Daoy (cell line): ENCODE measurements at places on chromosomes 12 and 14. TPM values are rescaled to one million over a fixed set of nuclear protein-coding genes. Genes with fewer than 3 reads are reported as not detected.

EXOC5 gene
- 80.3 and 109 TPM in 2 replicates for total RNA-seq

- DNase-seq, result no peak
Measured at GRCh38 chr12:49108958-49109404, 1.7 kb downstream of the LMBR1L start.

- DNase-seq, result no peak
Measured at GRCh38 chr14:21699551-21699950, 25.9 kb upstream of the OR4E1 start.

DNA sequence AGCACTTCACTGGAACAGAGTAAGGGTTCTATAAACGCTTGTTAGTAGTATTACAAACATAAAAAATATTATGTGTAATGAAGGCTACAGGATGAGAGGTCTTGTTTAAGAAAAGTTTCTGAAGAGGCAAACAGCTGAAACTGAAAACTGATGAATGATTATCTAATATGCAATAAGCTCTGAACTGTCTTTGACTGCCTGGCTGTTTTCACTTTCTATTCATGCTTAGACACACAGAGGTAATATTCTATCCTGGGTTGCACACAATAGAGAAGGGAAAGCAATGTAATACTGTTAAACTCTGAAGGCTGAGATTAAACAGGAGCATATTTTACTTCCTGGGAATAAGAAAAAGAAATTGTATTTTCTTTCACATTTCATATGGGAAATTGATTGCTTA, 251.3 kb downstream of the ALX1 start:
- no peak for DNase-seq
